ENCODE measurements at places on chromosomes 16 and 17. TPM values are rescaled to one million over a fixed set of nuclear protein-coding genes. Genes with fewer than 3 reads are reported as not detected.

DNA sequence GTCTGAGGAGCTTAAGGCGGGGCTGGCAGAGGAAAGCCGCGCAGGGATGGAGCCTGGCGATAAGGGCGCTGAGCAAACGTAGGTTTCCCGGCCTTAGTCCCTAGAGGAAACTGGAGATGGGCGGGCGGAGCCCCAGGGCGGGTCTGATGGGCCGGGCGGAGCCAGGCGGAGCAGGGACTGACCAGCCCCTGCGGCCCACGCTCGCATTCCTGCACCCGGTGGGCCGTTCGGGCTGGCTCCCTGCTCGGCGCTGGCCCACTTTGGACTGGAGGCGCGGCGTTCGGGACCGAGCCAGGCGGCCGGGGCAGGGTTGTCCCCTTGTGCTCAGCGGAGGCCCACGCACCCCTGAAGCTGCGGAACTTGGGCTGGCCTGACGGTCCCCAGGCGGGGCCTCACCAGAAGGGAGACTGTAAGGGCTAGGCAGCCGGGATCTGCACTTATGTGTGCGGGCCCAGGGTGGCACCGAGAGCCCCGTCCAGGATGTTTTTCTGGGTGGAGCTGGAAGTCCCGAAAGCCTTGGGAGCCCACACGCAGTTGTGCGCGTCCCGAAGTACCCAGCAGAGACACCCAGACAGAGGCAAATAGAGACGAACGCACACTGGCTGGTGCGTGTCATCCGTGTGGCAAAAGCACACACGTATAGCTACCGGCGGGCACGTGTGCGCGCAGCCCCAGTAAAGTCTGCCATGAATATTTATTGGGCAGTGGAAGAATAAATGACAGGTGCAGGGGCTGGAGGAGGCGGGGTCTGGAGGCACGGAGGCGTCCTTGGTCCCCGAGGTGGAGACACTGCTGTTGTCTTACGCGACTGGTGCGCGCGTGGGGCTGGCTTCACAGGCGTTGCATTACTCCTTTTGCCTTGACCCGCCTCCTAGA lies 1.4 kb downstream of the PYDC1 start:
- DNase-seq: peak; percentile 62

- DNase-seq: peak; percentile 71
These were observed 48.1 kb upstream of the KSR1 start for GRCh38 chr17:27407916-27408864.

DNA sequence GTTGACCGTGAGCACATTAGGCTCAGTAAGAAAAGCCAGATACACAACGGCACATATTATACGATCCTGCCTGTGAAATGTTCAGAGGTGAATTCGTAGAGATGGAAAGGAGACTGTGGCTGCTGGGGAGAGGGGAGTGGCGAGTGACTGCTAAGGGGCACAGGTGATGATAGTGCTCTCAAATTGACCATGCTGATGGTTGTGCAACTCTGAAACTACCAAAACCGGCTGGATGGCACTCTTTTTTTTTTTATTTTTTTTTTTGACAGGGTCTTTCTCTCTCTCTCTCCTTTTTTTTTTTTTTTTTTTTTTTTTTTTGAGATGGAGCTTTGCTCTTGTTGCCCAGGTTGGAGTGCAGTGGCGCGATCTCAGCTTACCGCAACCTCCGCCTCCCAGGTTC lies 8.1 kb upstream of the SEC14L5 start:
- DNase-seq: no peak

- peak; percentile 20 for DNase-seq
These were observed 28.6 kb upstream of the PAFAH1B1 start for GRCh38 chr17:2564877-2565276.

DNA sequence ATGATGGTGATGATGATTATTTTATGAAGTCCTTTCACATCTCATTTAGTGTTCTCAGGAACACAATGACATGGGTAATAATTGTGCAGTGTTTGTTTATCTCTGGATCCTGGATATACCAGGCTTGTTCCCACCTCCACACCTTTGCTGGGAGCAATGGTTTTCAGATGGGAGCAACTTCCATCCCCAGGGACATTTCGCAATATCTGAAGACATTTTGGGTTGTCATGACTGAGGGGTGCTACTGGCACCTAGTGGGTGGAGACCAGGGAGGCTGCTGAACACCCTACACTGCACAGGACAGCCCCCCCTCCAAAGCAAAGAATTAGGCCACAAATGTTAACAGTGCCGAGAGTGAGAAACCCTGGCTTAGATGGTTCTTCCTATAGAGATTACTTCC lies 13.5 kb upstream of the SALL1 start:
- DNase-seq: no peak

DNA sequence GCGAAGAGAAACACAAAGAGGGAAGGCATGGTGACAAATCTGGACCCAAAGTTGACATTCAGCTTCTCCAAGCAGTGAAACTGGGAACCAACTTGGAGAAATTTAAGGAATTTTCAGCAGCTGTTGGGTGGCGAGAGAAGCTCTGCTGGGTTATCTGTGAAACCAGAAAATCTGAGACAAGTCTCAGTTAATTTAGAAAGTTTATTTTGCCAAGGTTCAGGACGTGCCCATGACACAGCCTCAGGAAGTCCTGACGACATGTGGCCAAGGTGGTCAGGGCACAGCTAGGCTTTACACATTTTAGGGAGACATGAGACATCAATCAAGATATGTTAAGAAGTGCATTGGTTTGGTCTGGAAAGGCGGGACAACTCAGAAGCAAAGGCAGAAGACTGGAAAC lies 11.2 kb upstream of the CD300LF start:
- no peak for DNase-seq

DNA sequence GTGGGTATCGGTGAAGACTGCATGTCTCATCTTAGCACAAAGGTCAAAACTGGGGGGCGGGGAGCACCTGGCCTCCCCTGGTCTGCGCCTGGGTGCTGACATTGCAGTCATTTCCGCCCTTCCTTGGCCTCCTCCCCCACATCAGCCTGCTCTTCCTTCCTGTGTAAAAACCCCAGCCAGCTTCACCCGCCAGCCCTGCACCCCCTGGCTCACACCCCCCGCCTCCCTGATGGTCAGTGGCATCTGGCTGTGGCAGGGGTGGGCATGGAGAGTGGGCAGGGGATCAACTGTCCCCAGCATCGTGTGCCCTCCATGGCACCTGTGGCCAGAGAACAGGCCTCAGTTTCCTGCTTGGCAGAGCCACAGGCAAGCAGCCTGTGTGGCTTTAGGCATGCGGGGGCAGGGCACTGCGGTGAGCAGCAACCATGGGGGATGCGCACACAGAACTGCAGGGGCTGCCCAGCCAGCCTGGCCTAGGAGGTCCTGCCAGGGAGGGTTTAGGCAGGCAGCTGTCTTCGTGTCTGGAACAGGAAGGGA lies 26.5 kb upstream of the LASP1NB start:
- DNase-seq: no peak

DNA sequence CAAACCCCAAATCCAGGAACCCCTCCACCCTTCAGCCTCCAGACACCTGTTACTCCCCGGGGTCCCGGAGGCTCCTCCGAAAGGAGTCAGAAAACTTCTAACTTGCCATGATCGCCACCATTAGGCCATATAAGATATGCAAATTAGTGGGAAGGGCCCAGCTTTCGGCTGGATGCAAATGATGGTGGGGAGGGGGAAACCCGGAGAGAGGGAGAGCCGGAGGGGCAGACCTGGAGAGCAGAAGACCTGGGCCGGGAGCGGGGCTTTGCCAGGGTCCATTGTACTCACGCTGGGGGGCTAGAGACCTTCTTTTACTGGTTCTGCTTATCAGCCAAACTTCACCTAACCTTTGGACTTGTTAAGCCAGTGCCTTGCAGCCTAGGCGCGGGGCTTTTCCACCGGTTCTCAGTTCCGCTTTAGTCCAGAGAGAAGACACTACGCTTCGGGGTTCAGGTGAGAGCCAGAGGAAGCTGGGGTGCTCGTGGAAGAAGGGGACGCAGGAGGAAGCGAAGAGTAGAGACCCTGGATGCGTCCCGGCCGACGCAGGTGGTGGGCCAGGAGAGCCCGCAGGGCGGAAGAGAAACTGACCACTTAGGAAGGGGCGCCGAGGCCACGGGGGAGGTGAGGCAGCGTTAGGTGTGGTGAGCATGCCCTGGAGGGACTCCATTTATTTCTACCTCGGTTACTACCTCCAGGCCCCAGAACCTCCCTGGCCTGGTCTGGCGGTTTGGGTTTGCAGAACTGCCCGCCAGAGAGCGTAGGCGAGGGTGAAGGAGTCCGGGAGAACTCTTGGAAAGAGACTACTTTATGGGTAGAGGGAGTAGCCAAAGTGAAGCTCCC lies at the start of gene HNF1B:
Gene HNF1B, minus strand, starts transcription at position 99 of the 840 bp plus-strand sequence. CDS start 175 bp downstream, outside the sequence.
- DNase-seq: no peak

DNA sequence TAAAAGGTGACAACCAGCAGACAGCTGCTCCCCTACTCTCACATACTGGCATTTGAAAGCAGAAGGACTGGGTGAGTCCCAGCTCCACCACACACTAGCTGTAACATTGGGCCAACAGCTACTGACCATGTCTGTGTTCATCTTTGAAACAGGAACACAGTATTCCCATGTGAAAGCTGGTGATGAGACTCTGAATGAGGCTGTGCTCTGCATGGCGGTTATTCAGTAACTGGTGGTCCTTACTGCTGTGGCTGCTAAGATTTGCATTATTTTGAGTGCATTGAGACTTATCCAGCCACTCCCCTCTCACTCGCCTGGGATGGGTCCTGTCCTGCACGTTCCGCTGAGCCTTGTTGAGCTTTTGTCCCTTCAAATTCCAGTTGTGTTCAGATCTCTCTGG lies 342.9 kb downstream of the FOXL1 start:
- no peak for DNase-seq

DNA sequence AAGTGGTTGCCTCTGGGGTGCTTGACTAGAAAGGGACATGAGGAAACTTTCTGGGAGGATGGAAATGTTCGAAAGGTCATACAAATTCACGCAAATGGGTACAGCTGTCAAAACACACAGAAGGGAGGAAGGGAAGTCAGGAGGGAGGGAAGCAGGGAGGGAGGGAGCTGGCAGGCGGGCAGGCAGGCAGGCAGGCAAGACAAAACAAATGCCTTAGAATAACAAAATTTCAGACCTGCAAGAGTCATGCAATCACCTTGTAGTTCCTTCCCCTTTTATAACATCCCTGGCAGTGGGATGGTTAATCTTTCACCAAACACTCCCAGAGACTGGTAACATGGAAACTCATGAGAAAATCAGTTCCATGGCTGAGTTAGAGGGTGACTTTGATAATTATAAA lies 189.2 kb downstream of the STX8 start:
- DNase-seq: no peak

GRCh38 chr16:86016201-86016965 lies 117.4 kb downstream of the IRF8 start:
- peak; percentile 55 for DNase-seq

DNA sequence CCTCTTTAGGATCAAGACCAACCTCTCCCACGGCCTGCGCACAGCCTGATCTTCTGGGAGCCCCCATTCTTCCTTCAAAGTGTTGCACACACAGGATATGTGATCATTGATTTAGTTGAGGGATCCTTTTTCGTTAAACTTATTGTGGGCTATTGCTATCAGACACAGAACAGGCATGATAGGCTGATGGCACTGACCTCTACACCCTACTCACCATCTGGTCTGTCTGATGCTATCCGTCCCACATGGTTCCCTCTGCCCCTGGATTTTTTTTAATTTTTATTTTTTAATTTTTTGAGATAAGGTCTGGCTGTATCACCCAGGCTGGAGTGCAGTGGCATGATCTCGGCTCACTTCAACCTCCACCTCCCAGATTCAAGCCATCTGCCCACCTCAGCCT lies 19.2 kb upstream of the LITAF start:
- DNase-seq: no peak

- peak; percentile 91 for DNase-seq
These were observed 46.8 kb downstream of the HIC1 start for GRCh38 chr17:2101448-2102257.

DNA sequence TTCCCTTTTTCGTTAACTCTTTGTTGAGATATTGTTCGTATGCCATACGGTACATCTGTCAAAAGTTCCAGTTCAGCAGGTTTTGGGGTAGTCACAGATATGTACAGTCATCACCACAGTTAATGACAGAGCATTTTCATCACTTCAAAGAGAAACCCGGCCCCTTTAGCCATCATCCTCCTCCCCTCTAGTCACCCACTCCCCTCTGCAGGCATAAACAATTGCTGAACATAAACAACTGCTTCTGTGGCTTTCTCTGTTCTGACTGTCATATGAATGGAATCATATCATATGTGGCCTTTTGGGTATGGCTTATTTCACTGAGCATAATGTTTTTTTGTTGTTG lies 59.3 kb downstream of the RNF213 start:
- DNase-seq: no peak

DNA sequence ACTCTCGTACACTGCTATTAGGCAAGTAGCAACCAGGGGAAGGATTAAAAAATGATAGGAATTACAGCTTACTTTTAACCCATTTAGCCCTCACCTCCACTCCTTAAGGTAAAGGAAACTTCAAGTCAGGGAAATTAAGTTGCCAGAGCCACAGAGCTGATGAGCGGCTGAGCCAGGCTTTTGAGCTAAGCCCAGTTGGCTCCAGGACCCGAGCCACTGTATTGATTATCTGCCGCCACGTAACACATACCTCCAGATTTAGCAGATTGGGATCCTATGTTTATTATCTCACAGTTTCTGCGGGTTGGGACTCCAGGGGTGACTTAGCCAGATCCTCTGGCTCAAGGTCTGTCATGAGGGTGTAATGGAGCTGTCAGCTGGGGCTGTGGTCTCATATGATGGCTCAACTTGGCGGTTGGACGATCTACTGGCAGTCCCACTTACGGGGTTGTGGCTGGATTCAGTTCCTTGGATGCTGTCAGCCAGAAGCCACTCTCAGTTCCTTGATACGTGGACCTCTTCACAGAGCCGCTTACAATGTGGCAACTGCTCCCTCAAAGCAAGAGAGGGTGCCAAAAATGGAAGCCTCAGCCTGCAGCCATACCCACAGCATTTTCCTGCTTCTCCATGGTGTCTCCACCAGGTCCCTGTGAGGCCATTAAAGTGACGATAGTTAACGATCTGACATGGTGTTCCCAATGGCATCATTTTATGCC lies 57.3 kb downstream of the TMEM186 start:
- DNase-seq: no peak

- DNase-seq: no peak
These were observed 3.8 kb downstream of the MARF1 start for GRCh38 chr16:15639061-15639568.

MPV17L gene
- 0.44 TPM for total RNA-seq

ARL5C gene
- not detected for total RNA-seq

CPNE7 gene
- total RNA-seq: 3.1 TPM

EMP2 gene
- 28.0 TPM for total RNA-seq

TEKT5 gene
- total RNA-seq: 1.4 TPM

Measured in M059J (cell line).